ENCODE measurements at places on chromosomes 7 and 10.

- no peak for DNase-seq
Observed at GRCh38 chr10:89404104-89405047, 10.0 kb upstream of the IFIT5 start.

DNA sequence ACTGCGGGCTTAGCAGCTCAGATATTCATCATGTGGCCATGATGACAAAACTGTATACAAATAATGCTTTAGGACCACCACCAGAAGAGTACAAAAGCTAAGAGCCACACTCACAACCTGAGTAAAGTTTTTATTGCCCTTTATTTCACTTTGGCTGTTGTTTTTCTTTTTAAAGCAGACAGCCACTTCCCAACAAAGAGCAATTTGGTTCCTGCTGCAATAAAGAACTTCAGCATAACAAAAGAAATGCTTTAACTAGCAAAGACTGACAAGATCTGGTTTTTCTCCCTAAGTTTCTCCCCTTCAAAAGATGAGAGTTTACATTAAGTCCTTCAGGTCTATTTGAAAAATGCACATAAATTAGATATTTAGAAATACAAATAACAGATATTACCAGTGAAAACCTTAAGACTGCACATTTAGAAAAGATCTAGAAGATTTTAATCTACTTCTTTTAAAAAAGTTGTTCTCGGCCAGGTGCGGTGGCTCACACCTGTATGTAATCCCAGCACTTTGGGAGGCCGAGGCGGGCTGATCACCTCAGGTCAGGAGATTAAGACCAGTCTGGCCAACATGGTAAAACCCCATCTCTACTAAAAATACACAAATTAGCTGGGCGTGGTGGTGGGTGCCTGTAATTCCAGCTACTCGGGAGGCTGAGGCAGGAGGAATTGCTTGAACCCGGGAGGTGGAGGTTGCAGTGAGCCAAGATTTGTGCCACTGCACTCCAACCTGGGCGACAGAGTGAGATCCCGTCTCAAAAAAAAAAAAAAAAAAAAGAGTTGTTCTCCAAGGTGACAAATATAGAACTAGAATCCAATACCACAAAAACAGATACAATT, 59.4 kb downstream of the WAPL start:
- DNase-seq = no peak

DNA sequence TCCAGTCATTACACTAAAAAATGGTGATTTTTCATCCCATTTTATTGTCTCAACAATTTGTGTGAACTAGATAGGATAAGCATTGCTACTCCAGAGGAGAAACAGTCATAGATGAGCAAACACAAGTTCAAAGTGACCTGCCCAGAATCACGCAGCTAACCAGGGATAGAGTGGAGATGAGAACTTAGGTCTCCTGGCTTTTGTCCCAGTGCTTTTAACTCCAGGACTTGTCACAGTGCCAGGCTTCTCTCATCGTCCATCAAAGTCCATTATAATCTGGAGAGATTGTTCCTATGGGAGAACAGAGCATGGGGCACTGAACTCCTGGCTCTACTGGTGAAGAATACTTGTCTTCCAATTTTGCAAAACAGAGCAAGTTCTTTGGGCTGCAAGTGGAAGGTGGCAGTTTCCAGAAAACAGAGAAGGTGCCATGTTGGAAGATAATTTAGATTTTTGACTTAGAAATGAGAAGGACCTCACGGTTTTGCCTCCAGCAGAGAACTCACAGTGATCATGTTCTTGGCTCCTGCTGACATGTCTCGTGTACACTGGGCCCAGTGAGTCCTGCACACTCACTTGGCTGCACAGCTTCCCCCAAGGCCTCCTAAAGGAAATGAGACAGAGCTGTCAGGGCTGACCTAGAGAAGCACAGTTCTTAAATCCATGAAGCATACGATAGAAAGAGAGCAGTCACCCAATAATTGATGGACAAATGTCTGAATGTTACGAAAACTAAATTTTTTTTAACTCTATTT, 322.9 kb upstream of the NRP1 start:
- DNase-seq = no peak

- DNase-seq = no peak
Observed at GRCh38 chr10:113753020-113753692, 1.7 kb downstream of the PLEKHS1 start.

DNA sequence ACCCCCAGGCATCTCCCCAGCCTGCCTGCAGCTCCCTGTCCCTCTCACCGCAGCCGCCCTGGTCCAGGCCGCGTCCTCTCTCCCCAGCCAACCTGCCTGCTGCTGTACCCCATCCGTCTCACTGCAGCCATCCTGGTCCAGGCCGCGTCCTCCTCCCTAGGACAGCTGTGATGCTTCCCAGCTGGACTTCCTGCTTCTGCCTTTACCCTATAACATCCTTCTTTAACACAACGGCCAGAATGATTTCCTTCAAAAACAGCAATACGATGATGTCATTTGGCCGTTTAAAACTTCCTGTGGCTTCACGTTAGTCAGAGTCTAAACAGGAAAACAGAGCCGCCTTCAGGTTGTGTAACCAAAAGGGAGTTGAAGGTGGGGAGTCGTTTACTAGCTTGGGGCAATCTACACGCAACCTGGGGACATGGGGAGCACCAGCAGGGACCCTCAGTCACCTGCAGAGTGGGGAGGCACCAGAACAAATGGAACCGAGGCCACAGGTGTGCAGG, 32.2 kb upstream of the ZFAND2A start:
- DNase-seq = no peak

Data from 8988T (cell line).